ENCODE measurements at places on chromosomes 4 and X.

GRCh38 chr4:114393295-114394038 lies 205.1 kb upstream of the UGT8 start:
- no peak for ATAC-seq

- peak; percentile 38 for ATAC-seq
Measured at GRCh38 chr4:4919927-4920326, 60.5 kb downstream of the MSX1 start.

GRCh38 chrX:17550011-17550410 lies 175.0 kb downstream of the NHS start:
- ATAC-seq = no peak

DNA sequence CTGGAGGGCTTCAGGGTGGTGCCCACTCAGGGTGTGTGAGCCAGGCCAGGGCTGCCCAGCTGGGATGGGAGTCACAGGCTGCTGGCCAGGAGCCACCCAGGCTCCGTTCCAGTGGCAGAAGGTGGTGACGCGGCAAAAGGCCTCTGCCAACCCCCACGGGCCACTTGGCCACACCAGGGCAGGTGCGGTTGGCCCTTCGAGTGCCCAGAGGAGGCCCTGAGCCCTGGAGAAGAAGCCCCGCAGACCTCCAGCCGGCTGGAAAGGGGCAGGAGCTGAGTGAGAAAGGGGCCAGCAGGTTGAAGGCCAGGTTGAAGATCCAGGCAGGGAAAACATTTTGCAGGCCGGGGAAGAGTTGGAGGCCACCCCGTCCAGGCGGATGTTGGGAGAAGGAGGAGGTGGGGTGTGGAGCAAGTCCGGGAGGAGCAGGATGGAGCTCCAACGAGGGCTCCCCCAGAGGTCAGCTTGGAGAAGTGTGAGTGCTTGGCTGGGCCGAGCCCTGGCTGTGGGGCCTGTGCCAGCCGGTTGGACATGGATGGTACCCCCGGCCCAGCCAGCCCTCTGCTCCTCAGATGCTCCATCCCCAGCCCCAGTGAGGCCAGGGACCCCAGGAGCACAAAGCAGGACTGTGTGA lies 2.8 kb upstream of the CPLX1 start:
- ATAC-seq = peak; percentile 38

DNA sequence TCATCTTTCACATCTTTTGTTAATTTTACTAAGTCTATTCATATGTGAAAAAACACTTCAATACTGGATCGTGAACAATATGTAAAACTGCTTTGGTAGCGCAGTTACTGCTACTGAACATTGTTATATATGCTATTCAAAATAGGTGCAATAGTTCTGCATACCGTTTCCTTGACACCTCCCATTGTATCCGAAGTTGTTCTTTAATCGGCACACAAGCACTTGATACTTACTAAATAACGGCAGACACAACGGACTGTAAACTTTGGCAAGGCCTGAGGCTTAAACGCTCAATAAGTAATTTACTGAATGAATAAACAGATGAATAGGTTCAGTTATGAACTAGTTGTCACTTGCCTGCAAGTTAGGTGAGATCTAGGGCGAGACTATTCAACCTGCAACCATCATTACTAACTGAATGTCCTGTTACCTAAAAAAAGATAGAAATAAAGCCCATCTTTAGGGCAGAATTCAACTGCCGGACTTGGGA lies 620 bp downstream of the ANAPC10 start:
- ATAC-seq = no peak
